ENCODE measurements at places on chromosomes 2 and 18.
A peak's percentile ranks its signal among the peaks of the same experiment; 100 is the strongest.

DNA sequence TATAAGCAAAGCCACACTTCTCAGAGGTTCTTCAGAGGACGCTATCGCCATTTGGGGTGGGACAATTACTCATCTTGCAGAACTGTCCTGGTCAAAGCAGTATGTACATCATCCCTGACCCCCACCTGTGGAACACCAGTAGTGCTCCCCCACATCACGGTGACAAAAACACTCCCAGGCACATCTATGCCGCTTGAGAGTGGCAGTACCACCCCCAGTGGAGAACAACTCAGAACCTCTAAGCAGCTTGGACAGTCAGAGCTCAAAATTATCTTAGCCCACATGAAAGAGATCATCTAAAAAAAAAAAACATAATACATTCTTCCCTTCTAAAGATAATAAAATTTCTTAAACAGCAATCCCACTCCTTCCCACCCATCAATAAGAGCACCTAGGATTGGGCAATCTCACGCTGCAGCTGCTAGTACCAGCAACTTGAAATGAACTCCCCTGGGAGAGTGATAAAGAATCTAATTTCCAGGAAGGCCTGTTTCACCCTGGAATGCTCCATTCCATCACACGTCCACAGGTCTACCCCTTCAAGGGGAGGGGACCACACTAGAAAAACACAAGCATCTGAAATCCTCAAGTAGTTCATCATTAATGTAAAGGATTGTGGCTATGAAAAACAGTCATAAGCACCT lies 31.7 kb downstream of the LRP2 start:
- H3K27ac ChIP-seq = no peak overlapping the region
- no peaks in the 10 kb centered on the region for H3K4me1 ChIP-seq
- no peak overlapping the region for H3K4me3 ChIP-seq

DNA sequence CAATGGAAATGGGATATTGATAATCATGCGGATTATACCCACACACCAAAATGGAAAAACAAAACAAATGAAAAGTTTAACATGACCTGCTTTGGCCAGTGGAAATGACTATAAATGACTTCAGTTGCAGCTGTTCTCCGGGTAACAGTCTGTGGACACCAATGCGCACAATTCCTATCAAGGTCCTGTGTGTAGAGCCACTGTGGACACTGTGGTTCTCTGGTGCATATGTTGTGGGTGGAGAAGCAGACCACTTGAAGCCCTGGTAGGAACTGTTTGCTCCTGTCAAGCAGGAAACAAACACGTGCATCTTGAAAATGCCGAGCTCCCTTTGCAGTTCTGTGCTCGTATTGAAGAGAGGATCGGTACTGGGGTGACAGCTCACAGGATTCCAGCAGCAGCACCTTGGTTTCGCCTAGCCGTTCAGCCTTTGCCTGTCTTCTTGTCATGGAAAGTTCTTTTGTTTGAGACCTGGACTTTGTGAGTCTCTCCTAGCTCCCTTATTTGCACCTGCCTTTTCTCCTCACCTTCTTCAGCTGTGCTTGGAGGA lies 32.9 kb downstream of the NCK2 start:
- peaks cover 12% of the 10 kb centered on the region for H3K36me3 ChIP-seq
- no peak overlapping the region for H3K4me3 ChIP-seq
- DNase-seq = no peak
- no peaks in the 10 kb centered on the region for H3K27me3 ChIP-seq
- H3K4me1 ChIP-seq = 0 out of 2 replicates have a peak, but pooled peaks cover 2% of the 10 kb centered on the region
- H3K27ac ChIP-seq = peak overlapping the region; percentile 28

DNA sequence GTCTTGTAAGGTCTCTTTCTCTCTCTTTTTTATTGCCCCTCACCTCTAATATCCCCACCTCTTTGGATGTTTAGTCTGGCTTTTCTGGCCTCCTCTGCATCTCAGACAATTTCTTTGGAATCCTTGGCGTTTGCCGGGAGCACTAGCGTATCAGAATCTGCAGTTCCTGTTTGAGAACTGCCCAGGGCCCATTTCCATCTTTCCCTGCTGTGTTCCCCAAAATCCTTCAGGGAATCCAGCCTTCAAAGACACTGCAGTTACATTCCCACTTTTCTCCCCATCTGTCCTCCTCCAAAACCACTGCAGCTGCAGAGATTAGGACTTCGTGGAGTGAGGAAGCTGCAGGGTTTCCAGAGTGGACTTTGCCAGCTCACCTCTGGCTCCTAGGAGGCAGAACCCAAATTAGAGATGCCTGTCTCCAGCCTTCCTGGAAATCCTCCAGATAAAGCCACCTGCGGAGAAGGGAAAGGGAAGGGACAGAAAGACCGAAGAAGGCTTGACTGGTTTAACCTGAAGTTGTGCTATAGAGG lies 2.7 kb downstream of the VSNL1 start:
- DNase-seq = no peak
- no peaks in the 10 kb centered on the region for H3K4me1 ChIP-seq
- H3K4me3 ChIP-seq = no peak overlapping the region
- H3K36me3 ChIP-seq = no peaks in the 10 kb centered on the region

DNA sequence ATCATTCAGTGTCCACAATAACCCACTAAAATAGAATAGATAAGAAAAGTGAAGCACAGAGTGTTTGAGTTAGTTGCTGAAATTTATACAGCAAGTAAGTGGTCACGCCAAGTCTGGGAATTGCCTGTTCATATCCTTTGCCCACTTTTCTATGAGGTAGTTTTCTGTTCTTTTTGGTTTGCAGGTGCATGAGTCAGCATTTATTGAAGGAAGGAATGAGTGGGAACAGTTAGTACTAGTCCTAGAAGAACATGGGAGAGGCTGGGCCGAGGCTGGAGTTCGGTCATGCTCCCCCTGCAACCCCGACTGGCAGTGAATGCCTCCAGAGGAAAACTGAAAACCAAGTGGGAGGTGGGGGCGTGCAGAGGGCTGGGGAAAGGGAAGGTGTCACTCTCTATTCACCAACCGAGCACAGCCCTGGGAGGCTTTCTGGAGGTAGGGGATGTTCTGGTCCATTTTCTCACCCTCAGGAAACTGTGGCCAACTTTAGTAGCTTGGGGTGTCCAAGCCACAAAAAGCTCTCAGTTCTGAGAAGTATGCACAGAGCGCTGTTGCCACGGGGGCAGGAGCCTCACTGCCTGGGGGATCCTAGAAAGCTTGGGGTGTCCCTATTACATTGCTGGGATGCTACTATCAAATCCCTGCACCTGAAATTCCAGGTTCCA lies 41.4 kb downstream of the FOSL2 start:
- H3K36me3 ChIP-seq = no peaks in the 10 kb centered on the region
- no peak for DNase-seq
- no peak overlapping the region for H3K4me3 ChIP-seq
- no peak overlapping the region for H3K27ac ChIP-seq
- no peaks in the 10 kb centered on the region for H3K27me3 ChIP-seq
- no peaks in the 10 kb centered on the region for H3K4me1 ChIP-seq

DNA sequence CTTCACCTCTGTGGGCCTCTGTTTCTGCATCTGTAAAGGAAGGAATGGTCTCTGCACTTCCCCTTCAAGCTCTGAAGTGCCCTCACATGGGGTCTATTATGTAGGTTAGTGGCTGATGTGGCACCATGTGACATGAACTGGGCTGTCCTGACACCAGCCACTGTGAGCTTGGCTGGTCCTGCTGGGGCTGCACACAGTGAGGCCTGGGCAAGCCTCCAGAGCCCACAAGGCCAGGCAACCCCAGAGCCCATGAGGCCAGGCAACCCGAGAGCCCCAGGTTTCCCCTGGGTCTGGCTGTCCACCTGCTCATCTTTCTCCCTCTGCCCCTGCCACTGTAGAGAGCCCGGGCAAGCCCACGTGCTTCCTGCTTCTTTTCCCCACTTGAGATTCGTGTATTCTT lies 150.1 kb upstream of the SMAD2 start:
- DNase-seq = no peak
- no peak overlapping the region for H3K27ac ChIP-seq
- H3K36me3 ChIP-seq = no peaks in the 10 kb centered on the region
- H3K4me3 ChIP-seq = no peak overlapping the region

- peaks cover 4% of the 10 kb centered on the region for H3K4me1 ChIP-seq
- no peak for DNase-seq
- no peaks in the 10 kb centered on the region for H3K27me3 ChIP-seq
- no peak overlapping the region for H3K27ac ChIP-seq
- no peaks in the 10 kb centered on the region for H3K36me3 ChIP-seq
Observed at GRCh38 chr2:41142478-41142877, 690.6 kb upstream of the SLC8A1 start.

GRCh38 chr2:127101756-127102477 lies 5.0 kb downstream of the BIN1 start:
- no peaks in the 10 kb centered on the region for H3K36me3 ChIP-seq
- peaks cover 5% of the 10 kb centered on the region for H3K4me1 ChIP-seq
- no peak for DNase-seq
- no peak overlapping the region for H3K4me3 ChIP-seq
- no peak overlapping the region for H3K27ac ChIP-seq
- peaks cover 7% of the 10 kb centered on the region for H3K27me3 ChIP-seq

DNA sequence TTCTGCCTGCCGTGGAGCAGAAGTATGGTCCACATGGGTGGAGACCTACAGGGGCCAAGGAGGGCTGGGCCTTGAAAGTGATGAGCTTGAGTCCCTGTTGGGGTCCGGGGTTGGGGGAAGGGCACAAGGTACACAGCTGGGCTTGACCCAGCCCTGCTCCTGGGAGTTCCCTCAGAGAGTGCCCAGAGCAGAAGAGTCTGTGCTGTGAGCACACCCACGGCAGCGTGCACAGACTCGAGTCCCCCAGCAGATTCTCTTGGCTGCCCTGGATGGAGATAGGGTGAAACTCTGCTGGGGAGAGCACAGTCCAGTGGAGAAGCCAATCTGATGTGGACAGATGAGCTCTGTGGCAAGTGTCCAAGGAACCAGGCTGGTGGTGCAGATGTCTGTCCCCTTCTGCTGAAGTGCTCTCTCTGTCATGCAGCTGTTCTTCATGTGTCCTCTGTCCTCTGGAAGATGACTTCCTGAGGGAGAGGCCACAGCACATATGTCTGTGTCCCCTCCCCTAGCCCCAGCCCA lies 27.5 kb downstream of the INPP4A start:
- H3K27me3 ChIP-seq = no peaks in the 10 kb centered on the region
- no peaks in the 10 kb centered on the region for H3K4me1 ChIP-seq
- H3K27ac ChIP-seq = no peak overlapping the region

- H3K4me3 ChIP-seq = no peak overlapping the region
- no peaks in the 10 kb centered on the region for H3K36me3 ChIP-seq
- DNase-seq = no peak
- H3K27me3 ChIP-seq = no peaks in the 10 kb centered on the region
Observed at GRCh38 chr2:145584353-145584752, 1064.4 kb upstream of the ZEB2 start.

Measured in DND-41 (cell line).